ENCODE measurements at places on chromosomes 12 and 14.

DNA sequence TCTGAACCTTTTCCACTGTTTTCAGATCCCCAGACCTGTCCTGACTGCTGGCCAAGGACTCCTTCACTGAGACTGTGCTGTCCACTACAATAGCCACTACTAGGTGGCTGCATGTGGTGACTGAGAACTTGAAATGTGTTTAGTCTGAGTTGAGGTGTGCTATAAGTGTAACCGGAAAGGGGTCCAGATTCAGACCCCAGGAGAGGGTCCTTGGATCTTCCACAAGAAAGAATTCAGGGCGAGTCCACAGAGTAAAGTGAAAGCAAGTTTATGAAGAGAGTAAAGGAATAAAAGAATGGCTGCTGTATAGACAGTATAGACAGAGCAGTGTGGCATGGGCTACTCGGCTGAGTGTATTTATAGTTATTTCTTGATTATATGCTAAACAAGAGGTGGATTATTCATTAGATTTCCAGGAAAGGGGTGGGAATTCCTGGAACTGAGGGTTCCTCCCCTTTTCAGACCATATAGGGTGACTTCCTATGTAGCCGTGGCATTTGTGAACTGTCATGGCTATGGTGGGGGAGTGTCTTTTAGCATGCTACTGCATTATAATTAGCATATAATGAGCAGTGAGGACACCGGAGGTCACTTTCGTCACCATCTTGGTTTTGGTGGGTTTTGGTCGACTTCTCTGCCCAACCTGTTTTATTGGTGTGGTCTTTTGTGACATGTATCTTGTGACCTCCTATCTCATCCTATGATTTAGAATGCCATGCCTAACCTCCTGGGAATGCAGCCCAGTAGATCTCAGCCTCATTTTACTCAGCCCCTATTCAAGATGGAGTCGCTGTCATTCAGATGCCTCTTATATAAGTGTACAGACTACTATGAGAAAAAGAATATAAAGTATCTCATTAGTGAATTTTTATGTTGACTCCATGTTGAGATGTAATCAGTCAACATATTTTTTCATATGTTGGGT, 70.0 kb upstream of the SRSF5 start:
- DNase-seq, result no peak

- no peak for DNase-seq
These were observed at the start of gene ACVRL1 for GRCh38 chr12:51907083-51907855. Gene ACVRL1 (plus strand): TSS chr12:51907504. CDS start chr12:51912475, 4,971 bp downstream.

- no peak for DNase-seq
These were observed 166.7 kb upstream of the MYL2 start for GRCh38 chr12:111086947-111087700.

GRCh38 chr12:120833849-120834248, 70.3 kb downstream of the SPPL3 start:
- no peak for DNase-seq

GRCh38 chr14:23571701-23572523, 4.3 kb upstream of the AP1G2 start:
- no peak for DNase-seq

DNA sequence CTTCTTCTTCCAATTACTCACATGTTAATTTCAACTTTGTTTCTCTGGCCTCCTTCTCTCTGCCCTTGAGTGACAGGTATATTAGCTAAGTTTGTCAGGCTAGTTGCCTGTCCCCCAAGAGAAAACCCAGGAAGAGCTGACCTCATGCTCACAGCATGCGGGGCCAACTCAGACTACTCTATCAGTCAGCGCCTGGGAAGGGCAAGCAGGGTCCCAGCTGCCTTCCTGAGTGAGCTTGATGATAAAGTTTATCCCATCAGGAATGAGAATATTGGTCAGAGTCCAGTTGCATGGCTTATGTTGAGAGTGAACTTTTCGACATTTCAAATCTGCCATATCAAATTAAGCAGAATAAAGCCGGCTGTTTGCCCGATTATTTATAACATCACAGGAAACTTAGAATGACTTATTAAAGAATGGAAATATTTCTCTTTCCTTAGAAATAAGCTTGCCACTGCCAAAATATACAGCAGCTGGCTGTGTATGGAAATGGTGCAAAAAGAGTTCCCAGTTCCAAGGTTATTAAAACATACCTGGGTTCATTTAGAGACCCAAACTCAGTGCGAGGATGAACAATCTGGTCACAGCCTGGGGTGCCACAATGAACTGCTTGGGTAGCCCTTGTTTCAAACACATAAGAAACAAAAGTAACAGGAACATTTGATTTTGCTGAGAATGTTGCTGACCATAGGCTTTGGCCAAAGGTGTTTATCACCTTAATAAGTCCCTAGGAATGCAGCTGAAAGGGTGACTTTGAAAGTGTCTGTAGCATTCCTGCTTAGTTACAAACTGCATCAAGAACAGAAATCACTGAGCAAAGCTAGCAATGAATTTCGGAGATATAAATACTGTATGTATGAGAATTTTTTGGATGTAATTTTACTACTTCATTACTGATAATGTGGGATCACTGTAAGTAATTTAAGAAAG, 1553.8 kb upstream of the FLRT2 start:
- DNase-seq, result no peak

DNA sequence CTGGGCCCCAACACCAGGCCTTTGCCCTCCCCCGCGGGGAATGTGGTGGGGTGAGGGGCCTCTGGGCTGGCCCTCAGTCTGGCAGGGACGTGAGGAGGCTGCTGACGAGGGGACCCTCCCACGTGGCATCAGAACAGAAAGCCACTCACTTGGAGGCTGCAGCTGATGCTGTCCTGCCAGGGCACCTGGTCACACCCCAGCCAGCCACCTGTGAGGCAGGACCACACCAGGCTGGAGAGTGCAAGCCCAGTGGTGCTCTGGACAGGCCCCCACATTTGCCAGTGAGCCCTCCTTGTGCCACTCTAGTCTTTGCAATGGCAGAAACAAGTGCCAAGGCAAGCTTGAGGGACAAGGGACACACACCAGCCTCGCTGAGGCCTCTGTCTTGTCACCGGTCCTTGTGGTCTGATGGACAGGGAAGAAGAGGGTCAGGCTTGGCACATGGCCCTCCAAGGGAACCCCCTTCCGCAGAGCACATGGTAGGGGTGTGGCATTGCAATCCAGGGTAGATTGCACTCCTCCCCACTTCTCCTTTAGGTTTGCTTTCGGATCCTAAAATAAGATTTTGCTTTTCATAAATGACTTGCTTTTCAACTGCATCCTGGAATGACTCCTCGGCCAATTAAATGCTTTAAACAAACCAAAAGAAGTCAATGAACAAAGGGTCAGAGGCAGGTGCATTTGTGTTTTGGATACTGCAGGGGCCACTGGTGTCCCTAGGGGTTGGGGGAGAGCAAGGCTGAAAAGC, 53.7 kb downstream of the CCDC88C start:
- DNase-seq, result no peak

DNA sequence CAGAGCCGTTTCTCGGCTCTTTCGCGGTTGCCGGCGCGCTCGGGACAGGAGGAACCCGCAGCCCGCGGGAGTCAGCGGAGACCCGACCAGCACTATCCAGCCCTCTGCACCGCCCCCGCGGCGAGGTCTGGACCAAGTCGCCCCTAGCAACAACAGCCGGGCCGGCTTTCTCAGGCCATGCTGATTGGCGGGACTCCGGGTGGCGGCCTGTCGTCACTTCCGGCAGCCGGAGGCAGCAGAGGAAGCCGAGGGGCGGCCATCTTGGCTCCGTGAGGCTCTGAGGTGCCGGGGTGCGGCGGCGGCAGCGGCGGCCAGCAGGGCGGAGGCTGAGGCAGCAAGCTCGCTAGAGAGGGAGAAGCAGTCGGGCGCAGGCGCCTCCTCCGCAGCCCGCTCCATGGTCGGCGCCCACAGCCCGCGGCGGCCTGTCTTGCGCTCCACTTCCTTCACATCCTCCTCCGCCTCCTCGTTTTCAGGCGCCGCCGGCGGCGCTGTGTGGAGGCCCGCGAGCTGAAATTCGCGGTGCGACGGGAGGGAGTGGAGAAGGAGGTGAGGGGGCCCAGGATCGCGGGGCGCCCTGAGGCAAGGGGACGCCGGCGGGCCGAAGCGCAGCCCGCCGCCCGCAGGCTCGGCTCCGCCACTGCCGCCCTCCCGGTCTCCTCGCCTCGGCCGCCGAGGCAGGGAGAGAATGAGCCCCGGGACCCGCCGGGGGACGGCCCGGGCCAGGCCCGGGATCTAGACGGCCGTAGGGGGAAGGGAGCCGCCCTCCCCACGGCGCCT, at the start of gene MARK3:
Gene MARK3 (plus strand): TSS at position 264 of the 777 bp plus-strand sequence. CDS start 615 bp downstream, outside the sequence.
- DNase-seq, result peak; percentile 94

- DNase-seq, result no peak
These were observed 195.7 kb downstream of the TMEM117 start for GRCh38 chr12:44031472-44032185.

- peak; percentile 89 for DNase-seq
These were observed 13.0 kb upstream of the UBC start for GRCh38 chr12:124927201-124928094.

DNA sequence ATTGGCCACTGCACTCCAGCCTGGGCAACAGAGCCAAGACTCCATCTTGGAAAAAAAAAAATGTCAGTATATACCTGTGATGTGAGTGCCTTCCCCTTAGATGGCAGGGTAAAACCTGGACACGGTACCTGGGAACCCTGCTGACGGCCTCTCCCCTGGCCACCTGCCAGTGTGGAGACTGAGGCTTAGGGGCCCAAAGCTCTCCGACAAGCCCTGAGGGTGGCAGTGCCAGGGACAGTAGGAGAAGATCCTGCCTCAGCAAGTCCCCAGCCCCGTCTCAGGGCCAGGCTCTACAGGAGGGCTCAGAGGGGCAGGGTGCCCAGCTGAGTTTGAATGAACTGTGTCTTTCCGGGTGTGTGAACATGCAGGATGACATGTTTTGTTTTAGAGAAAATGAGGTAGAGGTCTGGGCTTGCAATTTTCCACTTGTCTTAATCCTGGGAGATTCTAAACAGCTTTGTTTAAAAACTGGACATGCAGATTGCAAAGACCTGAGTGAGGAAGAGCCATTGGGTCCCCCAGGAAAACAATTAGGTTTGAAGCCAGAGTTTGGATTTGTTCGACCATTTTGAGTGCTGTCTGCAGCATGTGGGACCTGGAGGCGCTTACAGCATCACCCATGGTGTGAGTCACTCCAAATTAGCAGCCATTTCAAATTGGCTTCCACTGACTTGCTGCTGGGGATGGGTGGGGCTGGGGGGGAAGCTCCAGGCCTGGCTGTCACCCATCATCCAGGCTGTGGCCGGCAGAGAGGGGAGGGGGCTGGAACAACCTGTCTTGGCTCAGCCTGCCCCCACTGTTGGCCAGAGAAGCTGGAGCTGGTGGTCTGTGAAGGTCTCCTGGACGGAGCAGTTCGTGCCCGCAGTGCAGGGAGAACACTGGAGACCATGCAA, 10.8 kb downstream of the TSPAN9 start:
- DNase-seq, result no peak

- DNase-seq, result no peak
These were observed 1.8 kb downstream of the ISCA2 start for GRCh38 chr14:74495356-74495755.

GRCh38 chr14:75913183-75913582, 68.6 kb downstream of the TGFB3 start:
- no peak for DNase-seq

DNA sequence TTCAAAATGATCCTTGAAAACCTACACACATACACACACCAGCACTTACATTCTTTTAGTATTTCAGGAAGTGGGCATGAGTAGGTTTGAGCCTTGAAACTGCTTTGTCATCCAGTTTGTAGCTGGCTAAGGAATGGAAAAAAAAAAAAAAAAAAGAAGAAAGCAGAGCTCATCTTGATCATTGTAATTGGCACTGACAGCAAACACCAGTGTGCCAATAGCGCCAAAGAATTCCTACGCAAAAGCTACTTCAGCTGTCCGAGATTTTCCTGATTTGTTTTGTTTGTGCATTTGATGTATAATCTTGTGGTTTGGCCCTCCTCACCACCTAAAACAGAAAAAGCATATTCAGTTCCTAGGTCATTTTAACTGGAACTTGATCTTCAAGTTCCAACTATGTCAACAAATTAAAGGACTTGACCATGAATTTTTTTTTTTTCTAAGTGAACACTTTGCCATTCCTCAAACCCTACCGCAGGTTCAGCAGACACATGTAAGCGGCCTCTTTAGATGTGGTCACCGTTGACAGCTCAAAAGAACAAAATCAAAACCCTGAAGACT, 57.3 kb downstream of the FLRT2 start:
- no peak for DNase-seq

GRCh38 chr12:90280564-90281058, 572.0 kb upstream of the ATP2B1 start:
- DNase-seq, result no peak

- no peak for DNase-seq
These were observed 6.6 kb upstream of the TNFAIP2 start for GRCh38 chr14:103116636-103117035.

DNA sequence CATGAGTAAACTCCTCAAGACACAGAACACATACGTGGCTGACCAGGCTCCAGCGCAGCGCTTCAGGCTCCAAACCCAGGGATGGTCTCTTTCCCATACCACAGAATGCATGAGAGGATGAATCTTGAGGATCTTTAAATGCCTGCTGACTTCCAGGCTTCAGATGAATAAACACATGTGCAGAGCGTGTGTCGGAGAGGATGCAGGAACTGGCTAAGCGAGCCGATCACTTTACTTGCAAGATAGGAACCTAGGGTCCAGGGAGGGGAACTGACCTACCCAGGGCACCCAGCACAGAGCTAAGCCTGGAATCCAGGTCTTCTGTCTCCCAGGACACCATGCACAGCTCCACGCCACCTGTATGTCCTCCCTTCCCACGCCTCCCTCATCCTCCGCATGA, 209.8 kb downstream of the BCL11B start:
- no peak for DNase-seq

DNA sequence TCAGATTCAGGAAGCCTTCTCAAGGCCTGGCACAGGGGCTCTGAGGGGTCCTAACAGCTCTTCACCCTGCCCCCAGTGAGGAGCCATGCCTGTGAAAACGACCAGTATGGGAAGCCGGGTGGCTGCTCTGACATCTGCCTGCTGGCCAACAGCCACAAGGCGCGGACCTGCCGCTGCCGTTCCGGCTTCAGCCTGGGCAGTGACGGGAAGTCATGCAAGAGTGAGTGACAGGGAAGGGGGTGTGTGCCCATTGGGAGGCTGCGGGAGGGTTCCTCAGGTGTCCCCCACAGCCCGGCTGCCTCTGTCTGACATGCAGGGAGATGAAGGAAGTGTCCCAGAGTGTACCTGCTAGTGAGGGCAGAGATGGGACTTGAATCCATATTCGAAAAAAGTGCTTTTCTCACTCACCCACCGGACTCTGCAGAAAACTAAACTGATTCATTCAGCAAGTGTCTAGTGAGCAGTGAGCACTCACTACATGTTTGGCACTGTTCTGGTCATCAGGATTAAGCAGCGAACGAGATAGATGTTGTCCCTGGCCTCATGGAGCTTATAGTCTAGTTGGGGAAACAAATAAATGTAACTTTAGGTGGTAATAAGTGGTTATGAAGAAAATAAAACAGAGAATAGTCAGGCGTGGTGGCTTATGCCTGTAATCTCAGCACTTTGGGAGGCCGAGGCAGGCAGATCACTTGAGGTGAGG, 9.4 kb upstream of the LRP1-AS start:
- DNase-seq, result no peak

DNA sequence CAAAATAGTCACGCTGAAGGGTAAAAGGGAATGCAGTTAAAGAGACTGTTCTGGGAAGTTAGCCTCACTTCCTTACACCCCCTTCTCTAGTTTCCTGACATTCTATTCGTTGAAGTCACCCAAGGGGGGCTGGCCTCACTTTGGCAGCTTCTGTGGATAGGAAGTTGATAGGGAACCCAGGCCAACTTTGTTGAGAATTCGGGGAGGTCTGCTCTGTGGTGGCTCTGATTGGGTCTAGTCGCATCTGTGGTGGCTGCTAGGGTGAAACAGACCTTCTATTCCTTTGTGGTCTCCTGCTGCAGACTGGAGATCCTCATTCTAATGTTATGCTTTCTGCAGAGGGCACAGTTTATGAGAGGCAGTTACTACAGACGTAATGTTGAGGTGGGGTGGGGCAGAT, 28.8 kb upstream of the GZMB start:
- DNase-seq, result no peak
